CD4-positive, alpha-beta T cell (primary cell): ENCODE measurements at places on chromosomes 16 and 17.
A peak's percentile ranks its signal among the peaks of the same experiment; 100 is the strongest.

GRCh38 chr16:21158208-21159110 lies at the start of gene LDAF1:
Gene LDAF1 (plus strand): TSS chr16:21158674. CDS start chr16:21161183, 2,509 bp downstream.
- DNase-seq: peak; percentile 59

DNA sequence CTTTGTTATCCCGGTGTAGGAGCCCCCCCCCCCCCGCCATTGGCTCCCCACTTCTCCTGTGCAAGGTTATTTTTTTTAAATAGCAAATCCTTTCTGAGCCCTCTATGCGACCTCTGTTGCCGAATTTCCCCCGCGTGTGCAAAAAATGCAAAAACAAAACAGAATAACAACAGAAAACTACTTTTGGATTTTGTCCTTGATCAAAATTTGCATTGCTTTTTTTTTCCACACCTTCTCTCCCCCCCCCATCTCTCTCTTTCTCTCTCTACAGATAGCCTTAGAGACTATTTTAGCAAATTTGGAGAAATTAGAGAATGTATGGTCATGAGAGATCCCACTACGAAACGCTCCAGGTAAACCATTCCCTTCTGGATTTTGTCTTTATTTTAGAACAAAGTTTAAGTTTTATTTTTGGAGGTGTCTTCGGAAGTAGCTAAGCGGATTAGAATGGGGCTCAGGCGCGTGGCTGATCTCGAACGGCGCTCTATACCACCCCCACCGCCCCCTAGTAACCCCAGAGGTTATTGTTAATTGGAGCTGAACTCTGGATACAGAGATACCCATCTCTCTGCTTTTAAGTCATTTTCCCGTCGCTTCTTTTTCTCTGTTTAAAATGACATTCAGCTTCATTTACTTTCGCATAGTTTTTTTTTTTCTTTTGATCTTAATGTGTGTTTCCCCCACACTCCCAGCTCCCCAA lies 1.0 kb downstream of the MSI2 start:
- peak; percentile 29 for DNase-seq

DNA sequence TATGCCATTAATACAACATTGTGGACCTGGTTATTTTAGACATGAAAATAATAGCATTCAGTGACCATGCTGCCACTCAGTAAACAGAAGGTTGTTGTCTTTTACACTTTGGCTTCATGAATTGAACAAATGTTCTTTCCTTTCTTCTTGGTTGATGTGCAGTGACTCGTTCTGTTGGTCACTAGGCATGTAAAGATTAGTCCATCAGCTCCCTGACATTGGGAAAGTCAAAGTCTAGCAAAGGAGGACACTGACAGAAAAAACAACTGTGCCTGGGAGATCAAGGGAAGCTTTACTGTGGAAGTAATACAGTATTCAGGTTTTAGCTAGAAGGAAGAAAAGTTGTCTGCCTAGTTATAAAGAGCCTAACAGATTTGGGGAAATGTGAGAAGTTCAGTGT lies 6.9 kb downstream of the KCNJ16 start:
- no peak for DNase-seq

DNA sequence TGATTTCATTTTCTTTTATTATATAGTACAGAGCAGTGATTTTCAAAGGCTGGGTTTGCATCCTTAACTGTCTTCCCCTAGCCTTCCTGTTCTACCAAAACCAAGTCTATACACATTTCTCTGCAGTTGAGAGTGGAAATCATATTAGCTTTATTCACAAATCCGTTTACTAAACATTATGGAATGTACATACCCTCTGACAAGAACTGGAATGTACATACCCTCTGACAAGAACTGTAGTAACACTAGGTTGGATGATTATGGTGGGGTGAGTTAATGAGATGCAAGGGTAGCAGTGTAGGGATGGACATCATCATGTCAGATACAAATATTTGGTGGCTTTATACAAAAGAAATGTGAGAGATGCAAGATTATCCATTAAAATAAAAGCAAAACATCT lies 154.8 kb downstream of the CYB561 start:
- DNase-seq: no peak
